ENCODE measurements at places on chromosomes 6 and 20.

DNA sequence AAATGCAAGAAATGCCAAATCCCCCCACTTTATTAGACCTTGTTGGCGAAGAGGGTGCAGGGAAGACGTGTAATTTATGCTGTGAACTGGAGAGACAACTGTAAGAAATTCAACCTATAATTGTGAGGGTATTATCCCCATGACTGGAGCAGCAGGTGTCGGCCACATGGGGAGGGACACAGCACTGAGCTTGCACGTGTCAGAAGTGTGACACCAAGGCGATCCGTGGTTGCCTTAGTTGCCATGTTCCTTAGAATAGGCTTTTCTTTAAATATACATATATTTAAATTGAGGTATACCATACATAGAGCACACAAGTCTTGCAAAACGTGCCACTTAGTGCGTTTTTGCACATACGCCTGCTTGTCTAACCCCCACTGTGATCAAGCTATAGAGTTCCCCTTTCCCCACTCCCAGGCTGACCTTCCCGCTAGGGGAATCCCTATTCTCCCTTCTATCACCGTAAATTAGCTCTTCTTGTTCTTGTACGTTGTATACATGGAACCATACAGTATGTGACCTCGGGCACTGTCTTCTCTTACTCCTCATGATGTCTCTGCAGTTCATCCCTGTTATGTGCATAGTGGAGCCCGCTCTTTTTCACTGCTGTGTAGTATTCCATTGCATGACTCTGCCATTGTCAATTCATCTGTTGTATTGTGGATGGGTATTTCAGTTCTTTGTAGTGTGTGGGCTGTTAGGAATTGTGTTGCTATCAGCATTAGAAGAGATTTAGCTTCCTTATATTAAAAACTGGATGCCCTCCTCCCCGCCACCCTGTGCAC is 81.6 kb upstream of the PMEPA1 start:
- no peaks in the 10 kb centered on the region for H3K36me3 ChIP-seq
- H3K27ac ChIP-seq, result peak overlapping the region; percentile 52
- H3K4me1 ChIP-seq, result peaks cover 3% of the 10 kb centered on the region
- no peak for DNase-seq
- no peaks in the 10 kb centered on the region for H3K27me3 ChIP-seq
- no peak overlapping the region for H3K4me3 ChIP-seq

DNA sequence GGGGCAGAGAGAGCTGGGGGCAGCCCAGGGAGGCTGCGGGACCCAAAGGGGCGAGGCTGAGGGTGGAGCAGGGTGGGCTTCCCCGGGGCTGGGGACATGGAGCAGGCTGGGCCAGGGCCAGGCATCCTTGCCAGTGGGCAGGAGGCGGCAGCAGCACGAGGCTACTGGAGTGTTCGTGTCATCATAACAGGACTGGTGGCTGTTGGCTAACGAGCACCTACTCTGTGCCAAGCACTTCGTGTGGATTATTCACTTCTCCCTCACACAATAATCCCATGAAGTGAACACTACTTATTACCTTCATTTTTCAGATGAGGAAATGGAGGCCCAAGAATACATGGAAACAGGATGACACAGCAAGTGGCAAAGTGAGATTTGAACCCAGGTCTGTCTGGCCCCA is 41.7 kb downstream of the GRM4 start:
- peaks cover 4% of the 10 kb centered on the region for H3K27me3 ChIP-seq
- DNase-seq, result no peak
- no peak overlapping the region for H3K27ac ChIP-seq

DNA sequence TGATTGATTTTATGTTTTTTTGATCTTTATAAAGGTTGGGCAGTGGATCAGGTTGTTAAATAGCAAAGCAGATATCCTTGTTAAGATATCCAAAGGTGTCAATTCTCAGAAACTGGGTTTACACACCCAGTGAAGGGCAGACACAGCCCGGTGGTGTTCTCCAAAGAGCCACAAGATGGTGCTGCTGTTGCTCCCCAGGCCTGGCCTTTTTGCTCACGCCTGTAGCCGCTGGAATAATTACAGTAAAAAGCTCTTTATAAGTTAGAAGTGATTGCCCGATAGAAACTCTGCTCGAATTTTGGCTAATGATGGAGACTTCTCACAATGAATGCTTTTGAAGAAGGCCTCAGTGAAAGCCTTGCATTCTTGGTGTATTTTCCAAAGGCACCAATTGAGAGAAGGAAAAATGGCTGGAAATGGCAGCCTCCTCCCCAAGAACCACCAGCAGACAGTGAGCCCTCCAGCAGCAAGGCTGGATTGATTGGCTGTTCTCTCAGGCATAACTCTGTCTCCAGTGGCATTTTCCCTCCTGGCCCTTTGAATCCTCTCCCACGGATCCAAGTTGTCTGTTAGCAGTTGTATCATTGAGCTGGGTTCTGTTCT is 120.5 kb upstream of the CHD6 start:
- no peaks in the 10 kb centered on the region for H3K4me1 ChIP-seq
- no peak overlapping the region for H3K27ac ChIP-seq
- no peaks in the 10 kb centered on the region for H3K27me3 ChIP-seq
- peak; percentile 20 for DNase-seq
- H3K36me3 ChIP-seq, result no peaks in the 10 kb centered on the region

GRCh38 chr6:73832313-73832712 is 136.3 kb downstream of the CD109 start:
- no peak for DNase-seq
- no peaks in the 10 kb centered on the region for H3K4me1 ChIP-seq
- no peak overlapping the region for H3K4me3 ChIP-seq

DNA sequence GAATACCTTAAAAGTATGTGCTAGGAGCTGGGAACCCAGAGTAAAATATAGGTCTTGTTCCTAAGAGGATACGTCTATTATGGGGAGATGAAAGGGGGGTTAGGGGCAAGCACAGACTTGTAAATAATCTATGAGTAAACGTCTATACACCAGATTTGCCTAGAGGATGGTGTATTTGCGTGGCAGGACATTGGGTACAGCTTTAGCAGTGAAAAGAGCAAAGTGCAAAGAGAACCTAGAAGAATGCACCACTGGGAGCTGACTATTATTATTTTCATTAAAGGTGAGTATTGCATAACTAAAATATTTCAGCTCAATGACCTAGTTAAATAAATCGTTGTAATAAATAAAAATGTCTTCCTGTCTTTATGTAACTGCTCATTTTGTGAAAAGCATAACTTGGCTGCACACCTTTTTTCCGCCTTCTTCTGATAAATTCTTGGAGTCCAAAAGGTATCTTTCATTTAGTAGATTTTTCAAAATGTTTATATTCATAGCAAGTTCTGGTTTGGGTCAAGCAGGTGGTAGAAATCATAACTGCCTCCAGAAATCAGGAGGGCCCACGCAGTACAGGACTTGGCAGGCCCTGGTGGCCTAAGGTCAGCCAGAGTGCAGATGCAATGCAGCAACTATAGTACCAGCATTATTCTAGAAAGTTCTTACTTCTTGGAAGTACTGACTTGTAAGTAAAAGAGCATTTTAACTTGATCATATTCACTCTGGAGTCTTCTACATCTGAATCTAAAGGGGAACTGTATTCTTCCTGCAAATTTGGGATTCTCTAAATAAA is 357.2 kb downstream of the PLCB1 start:
- no peak for DNase-seq
- no peaks in the 10 kb centered on the region for H3K4me1 ChIP-seq
- no peaks in the 10 kb centered on the region for H3K36me3 ChIP-seq
- H3K27me3 ChIP-seq, result no peaks in the 10 kb centered on the region
- no peak overlapping the region for H3K4me3 ChIP-seq

All from prostate gland (tissue), 2 donors.